ENCODE measurements at places on chromosomes 13 and 19.

GRCh38 chr19:9362905-9363304 lies at the start of gene ZNF177:
Gene ZNF177, plus strand, starts transcription at chr19:9363013. Its CDS starts 15,299 bp downstream, at chr19:9378312.
- DNase-seq, result no peak

GRCh38 chr13:74574964-74575728 lies 440.9 kb upstream of the KLF12 start:
- no peak for DNase-seq

DNA sequence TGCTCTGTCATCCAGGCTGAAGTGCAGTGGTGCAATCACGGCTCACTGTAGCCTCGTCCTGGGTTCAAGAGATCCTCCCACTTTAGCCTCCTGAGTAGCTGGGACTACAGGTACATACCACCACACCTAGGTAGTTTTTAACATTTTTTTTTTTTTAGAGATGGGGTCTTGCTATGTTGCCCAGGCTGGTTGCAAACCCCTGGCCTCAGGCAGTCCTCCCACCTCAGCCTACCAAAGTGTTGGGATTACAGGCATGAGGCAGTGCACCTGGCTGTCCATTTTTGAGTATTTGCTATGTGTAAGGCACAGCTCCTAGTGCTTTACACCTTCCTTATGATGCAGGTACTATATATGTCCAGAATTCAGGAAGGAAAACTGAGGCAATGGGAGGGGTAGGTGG lies 138.8 kb upstream of the ZNF536 start:
- no peak for DNase-seq

DNA sequence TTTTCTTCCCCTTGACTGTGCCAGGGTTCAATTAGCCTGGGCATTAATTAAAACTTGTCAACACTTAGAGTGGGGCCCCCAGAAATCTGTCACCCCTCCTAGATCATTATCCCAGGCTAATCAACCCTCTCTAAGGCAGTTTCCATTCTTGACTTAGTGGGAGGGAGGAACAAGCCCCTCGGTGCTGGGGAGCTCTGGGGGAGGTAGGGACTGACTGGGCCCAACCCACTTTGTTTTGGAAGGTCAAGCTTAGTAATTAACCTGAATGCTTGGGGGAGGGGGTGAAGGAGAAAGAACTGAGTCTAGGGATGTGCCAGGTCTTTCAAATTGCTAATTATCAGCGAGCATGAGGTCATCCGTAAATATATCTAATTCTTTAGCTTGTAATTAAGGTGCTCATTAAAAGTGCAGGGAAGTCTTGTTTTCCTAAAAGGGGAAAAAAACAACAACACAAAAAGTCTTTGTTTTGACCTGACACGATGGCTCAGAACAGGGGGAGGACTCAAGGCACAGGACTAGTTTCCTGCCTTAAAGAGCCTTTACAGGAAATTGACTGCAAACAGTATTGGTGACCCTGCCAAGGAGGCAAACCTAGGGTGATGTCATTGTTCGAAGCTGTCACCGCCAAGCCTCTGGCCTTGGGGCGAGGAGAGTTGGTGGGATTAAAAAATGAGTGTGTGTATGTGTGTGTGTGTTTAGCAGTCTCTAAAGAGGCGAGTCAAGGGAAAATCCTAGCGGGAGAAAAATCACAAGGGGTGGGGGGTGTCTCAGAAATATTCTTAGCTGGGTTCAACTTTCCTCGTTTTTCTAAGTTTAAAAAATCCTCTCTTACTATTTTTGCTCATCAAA lies 19.4 kb downstream of the ACTN4 start:
- no peak for DNase-seq

DNA sequence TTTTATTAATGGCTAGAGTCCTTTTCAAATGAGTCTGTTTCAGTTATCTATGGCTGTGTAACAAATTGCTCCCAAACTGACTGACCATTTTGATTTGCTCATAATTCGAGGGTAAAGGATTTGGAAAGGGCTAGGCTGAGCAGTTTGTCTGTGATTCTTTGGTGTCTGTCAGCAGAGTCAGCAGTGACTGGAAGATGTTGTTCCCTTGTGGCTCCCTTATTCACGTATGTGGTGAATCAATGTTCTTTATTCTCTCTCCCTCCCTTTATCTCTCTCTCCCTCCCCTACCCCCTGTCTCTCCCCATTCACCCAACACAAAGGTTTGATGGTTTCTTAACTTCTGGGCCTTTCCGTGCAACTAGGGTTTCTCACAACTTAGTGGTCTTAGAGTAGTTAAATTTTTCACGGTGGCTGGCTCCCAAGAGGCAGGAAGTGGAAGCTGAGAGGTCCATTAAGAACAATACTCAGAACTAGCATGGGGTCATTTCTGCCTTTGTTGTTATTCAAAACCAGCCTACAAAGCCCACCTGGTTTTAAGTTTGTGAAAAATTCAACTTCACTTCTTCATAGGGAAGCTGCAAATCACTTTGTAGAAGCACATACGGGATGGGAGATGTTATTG lies 772.5 kb upstream of the SLITRK1 start:
- DNase-seq, result no peak

- no peak for DNase-seq
Measured at GRCh38 chr13:59038824-59039223, 1124.9 kb downstream of the DIAPH3 start.

DNA sequence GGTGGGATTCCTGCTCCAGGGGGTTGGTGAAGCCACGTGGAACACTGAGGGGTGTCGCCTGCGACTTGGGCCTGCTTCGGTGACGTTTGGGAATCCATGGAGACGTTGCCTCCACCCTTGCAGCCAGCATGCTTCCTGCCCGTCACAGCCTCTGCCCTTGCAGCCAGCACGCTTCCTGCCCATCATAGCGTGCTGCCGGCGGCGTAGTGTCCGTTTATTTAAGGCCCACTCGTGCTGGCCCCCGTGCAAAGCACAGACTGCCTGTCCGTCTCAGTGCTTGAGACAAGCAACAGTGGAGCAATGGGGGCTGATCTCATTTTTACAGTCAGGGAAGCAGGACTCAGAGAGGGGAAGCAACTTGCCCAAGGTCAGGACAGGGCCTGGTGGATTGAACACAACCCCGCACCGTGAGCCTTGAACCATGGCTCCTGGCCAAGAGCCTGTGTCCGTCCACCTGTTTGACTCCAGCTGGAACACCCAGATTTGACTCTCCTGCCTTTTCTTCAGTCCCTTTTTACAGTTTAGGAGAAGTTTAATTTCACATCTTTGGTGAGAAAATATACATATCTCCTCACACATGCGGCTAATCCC lies 149.6 kb downstream of the TEX29 start:
- DNase-seq, result no peak

Data from effector memory CD4-positive, alpha-beta T cell (primary cell).